ENCODE measurements at places on chromosomes 16 and 17. TPM values are rescaled to one million over a fixed set of nuclear protein-coding genes. Genes with fewer than 3 reads are reported as not detected.
A peak's percentile ranks its signal among the peaks of the same experiment; 100 is the strongest.

GRCh38 chr17:33572615-33573014 lies 279.5 kb upstream of the ASIC2 start:
- DNase-seq = peak; percentile 62
- no peak overlapping the region for H3K27ac ChIP-seq
- H3K36me3 ChIP-seq = no peaks in the 10 kb centered on the region
- no peaks in the 10 kb centered on the region for H3K27me3 ChIP-seq
- H3K4me1 ChIP-seq = no peaks in the 10 kb centered on the region
- no peak overlapping the region for H3K4me3 ChIP-seq

DNA sequence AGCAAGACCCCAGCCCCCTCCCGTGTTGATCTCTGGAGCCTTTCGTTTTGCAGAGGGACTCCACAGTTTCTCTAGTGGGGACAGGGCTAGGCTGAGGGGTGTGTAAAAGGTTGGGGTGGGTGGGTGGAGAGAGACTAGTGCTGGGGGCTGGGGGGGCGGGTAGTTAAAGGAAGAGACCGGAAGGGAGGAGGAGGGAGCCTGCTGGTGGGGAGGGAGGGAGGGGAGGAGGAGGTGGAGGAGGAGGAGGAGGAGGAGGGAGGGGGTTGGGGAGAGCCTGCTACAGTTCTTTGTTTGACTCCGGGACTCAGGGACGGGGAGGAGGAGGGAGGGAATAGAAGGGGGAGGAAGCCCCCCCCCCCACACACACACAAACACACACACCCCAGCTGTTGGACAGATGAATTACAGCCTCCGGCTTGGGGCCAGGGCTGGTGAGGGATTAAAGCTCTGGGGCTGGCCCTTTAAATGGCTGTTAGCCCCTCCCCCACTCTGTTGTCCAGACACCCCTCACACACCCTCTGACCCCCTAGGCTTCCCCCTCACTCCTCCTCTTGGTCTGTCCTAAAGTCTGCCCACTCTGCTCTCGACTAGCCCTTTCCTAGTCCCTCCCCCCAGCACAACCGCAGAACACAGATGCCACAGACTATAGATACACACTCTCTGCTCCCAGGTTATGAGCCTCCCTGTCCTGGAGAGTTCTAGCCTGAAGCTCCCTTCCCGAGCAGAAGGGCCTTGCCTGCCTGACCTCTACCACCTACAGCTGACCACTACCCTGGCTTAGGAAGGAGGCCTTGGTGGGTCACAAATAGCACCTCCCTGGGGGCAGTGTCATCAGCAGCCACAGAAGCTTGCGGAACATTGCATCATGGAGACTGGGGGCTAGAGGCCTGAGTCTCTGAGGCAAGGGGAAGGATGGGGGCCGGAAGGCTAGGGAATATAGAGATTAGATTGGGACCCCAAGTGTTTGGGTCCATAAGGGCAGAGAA lies 4.4 kb downstream of the KDM6B start:
- no peaks in the 10 kb centered on the region for H3K36me3 ChIP-seq
- peaks cover 33% of the 10 kb centered on the region for H3K4me1 ChIP-seq
- H3K27me3 ChIP-seq = no peaks in the 10 kb centered on the region
- peak overlapping the region; percentile 99 for H3K27ac ChIP-seq
- H3K4me3 ChIP-seq = peak overlapping the region; percentile 29
- peak; percentile 85 for DNase-seq

Gene EPN2
- polyA plus RNA-seq = 48.2 TPM

Gene TMEM235
- 0.21 TPM for polyA plus RNA-seq

GRCh38 chr17:81715872-81716673 lies 4.0 kb downstream of the SLC25A10 start:
- peaks cover 21% of the 10 kb centered on the region for H3K4me1 ChIP-seq
- no peaks in the 10 kb centered on the region for H3K36me3 ChIP-seq
- H3K4me3 ChIP-seq = no peak overlapping the region
- H3K27me3 ChIP-seq = no peaks in the 10 kb centered on the region

DNA sequence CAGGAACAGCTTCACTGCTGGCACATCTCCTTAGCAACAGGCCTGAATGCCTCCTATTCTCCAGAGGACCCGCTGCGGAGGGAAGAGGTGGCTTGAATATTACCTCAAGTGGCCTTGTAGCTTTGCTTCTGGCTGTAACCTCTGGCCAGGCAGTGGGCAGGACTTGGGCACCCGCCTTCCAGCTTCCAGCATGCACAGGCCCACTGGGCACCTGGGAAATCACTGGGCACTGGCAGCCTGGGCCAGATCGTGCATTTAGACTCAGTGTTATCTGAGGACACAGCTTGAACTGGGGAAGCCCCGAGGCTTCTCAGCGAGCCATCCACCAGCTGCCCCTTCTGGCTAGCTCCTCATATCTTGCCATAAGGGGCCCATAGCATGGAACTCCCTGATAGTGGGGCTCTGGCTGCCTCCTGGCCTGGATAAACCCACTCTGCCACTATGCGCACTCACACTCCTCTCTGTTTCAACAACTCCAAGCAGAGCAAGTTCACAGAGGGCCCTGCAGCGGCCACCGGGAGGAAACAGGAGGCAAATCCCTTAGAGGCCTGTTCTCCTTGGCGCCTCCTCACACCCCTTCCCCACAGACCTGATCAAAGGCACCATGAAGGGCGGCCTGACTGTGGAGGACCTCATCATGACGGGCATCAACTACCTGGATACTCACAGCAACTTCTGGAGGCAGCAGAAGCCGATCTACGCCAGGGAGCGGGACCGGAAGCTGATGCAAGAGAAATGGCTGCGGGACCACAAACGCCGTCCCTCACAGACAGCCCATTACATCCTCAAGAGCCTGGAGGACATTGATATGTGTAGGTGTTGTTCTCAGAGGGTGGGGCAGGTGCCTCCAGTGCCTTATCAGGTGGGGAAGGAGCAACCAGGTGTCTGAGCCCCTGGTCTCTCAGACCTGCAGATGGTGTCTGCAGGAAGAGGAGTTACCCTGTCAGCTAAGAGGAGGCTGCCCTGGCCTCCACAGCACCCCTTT lies 7.8 kb downstream of the ODAD4 start:
- no peak overlapping the region for H3K27ac ChIP-seq
- H3K4me1 ChIP-seq = no peaks in the 10 kb centered on the region
- no peaks in the 10 kb centered on the region for H3K27me3 ChIP-seq

GRCh38 chr16:80899809-80900592 lies 95.6 kb upstream of the CDYL2 start:
- H3K27ac ChIP-seq = no peak overlapping the region
- no peaks in the 10 kb centered on the region for H3K36me3 ChIP-seq
- no peaks in the 10 kb centered on the region for H3K4me1 ChIP-seq
- no peak overlapping the region for H3K4me3 ChIP-seq

GRCh38 chr17:67433248-67433924 lies 56.3 kb downstream of the PITPNC1 start:
- no peak overlapping the region for H3K4me3 ChIP-seq
- no peaks in the 10 kb centered on the region for H3K27me3 ChIP-seq
- no peak overlapping the region for H3K27ac ChIP-seq
- no peaks in the 10 kb centered on the region for H3K4me1 ChIP-seq

DNA sequence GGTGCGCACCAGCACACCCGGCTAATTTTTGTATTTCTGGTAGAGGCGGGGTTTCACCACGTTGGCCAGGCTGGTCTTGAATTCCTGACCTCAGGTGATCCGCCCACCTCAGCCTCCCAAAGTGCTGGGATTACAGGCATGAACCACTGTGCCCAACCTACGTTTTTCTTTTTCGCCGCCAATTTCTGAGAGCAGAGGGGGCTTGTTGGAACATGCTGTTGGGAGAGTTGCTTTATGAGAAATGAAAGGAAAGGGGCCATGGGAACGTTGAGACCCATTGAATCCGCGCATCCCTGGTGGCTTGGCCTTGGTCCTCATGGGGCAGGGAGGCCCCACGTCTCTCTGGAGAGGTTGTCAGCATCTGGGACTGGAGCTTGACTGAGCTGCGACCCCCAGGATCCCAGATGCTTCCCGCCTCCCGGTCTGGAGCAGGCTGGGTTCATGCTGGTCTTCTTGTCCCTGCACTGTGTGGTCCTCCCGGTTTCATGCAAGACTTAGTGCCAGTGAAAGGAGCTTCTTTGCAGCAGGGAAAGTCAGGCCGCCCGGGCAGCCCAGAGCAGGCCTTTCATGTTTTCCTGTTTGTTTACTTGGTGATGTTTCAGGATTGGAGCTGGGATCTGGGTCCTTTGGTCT lies 22.8 kb downstream of the CRISPLD2 start:
- no peak overlapping the region for H3K4me3 ChIP-seq
- peaks cover 30% of the 10 kb centered on the region for H3K4me1 ChIP-seq
- H3K27me3 ChIP-seq = no peaks in the 10 kb centered on the region

GRCh38 chr16:13052431-13052830 lies 151.0 kb downstream of the SHISA9 start:
- no peak overlapping the region for H3K4me3 ChIP-seq
- H3K4me1 ChIP-seq = no peaks in the 10 kb centered on the region
- no peaks in the 10 kb centered on the region for H3K27me3 ChIP-seq
- DNase-seq = no peak

All from hepatocyte (in vitro differentiated cells).